ENCODE measurements at places on chromosomes 12 and 14. TPM values are rescaled to one million over a fixed set of nuclear protein-coding genes. Genes with fewer than 3 reads are reported as not detected.

The LYSET gene
- 14.3 TPM for total RNA-seq

The KCNC2 gene
- not detected for total RNA-seq

The HCAR1 gene
- total RNA-seq = not detected

The TPCN1 gene
- total RNA-seq = 43.0 TPM

The VWF gene
- not detected for total RNA-seq

The ESR2 gene
- total RNA-seq = 0.29 TPM

DNA sequence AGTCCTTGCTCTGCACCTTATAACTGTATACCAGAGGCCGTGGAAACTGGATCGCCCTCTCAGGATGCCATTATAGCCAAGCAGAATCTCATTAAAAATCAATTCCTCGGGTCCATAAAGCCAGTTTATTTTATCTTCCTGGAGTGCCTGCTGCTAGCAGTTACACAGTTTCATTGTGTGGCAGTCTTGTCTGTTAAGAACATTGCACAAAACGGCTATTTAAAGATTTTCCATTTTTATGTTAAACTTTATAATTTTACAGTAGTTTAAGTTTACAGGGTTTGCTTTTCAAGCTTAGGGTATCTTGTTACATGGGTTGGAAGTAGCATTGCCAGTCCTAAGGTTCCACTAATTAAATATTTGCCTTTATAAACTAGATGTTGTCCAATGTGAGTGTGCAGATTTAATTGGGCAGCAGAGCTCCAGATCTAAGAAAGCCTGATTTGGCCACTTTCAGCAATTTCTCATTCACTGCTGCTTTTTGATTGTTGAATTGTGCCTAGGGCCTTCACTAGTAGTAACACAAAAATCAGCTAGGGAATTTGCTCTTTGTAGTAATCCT lies 17.0 kb downstream of the TMEM30B start:
- DNase-seq = no peak
- peaks cover 34% of the 10 kb centered on the region for H3K27me3 ChIP-seq
- H3K36me3 ChIP-seq = no peaks in the 10 kb centered on the region

GRCh38 chr14:35643513-35643912 lies 109.5 kb downstream of the INSM2 start:
- DNase-seq = no peak
- no peak overlapping the region for H3K27ac ChIP-seq
- H3K36me3 ChIP-seq = peaks cover 55% of the 10 kb centered on the region
- H3K4me3 ChIP-seq = no peak overlapping the region
- H3K27me3 ChIP-seq = no peaks in the 10 kb centered on the region

GRCh38 chr12:4564818-4565217 lies 2.8 kb downstream of the DYRK4 start:
- no peak for DNase-seq
- no peaks in the 10 kb centered on the region for H3K4me1 ChIP-seq
- no peaks in the 10 kb centered on the region for H3K27me3 ChIP-seq
- no peak overlapping the region for H3K27ac ChIP-seq

GRCh38 chr12:132448463-132448820 lies 41.5 kb upstream of the FBRSL1 start:
- H3K4me1 ChIP-seq = peaks cover 10% of the 10 kb centered on the region
- H3K27me3 ChIP-seq = peaks cover 35% of the 10 kb centered on the region
- no peak overlapping the region for H3K4me3 ChIP-seq
- no peak for DNase-seq

- no peaks in the 10 kb centered on the region for H3K4me1 ChIP-seq
- no peak overlapping the region for H3K27ac ChIP-seq
- no peak overlapping the region for H3K4me3 ChIP-seq
- H3K36me3 ChIP-seq = no peaks in the 10 kb centered on the region
- no peak for DNase-seq
- H3K27me3 ChIP-seq = no peaks in the 10 kb centered on the region
Measured at GRCh38 chr12:87612996-87613395, 416.2 kb downstream of the C12orf50 start.

- peaks cover 13% of the 10 kb centered on the region for H3K4me1 ChIP-seq
- no peaks in the 10 kb centered on the region for H3K27me3 ChIP-seq
- DNase-seq = peak; percentile 45
- H3K36me3 ChIP-seq = no peaks in the 10 kb centered on the region
- no peak overlapping the region for H3K4me3 ChIP-seq
Measured at GRCh38 chr12:116257215-116257614, 20.3 kb downstream of the MED13L start.

DNA sequence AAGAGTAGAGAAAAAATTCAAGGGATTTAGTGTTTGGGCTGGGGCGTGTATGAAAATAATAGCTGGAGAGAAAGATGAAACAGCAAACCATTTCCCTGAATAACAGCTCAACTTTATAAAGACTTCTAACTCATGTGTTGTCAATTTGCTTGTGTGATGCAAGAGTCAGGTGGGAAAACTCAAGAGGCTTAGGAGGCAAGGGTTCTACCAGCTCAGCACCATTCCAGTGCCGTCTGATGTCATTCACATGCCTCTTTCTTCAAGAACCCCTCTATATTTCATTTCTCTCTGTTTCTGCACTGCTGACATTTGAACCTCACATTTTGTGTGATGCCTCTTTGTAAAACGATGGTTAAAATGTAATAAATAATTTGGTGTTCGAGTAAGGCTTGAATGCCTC lies 192.2 kb downstream of the PRKD1 start:
- H3K36me3 ChIP-seq = peaks cover 6% of the 10 kb centered on the region
- no peaks in the 10 kb centered on the region for H3K27me3 ChIP-seq
- H3K4me3 ChIP-seq = no peak overlapping the region

DNA sequence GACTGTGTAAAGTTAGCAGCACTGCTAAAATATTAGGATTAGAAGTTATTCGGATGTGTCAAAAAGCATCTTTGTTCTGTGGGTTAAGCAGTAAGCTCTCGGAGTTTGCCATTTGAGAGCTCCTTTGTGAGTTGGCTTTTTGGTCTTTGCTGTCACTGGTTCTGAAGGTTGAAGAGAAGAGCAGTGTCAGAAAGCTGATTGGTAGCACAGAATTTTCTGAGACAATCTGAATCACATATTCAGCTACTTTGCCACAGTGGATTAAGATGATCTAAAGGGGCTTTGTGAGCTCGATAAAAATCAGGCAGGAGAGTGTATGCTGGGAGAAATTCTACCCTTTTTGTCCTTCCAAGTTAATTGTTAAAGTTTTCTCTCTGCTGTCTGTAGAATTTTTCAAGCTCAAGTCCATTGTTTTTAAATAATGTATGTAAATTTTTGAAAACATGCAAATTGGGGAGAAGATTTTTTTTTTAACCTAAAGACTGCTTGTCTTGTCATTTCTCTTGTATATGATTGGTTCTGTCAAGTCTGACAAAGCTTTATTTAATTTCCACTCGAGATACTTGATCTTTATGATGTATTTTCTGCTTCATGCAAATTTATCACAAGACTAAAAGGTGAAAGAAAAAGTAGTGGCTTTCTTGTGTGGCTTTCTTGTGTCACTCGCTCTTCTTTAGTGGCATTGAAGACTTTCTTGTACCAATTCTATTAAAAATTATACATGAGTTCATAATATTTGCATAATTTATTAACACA lies 307.3 kb downstream of the EGLN3 start:
- H3K4me3 ChIP-seq = no peak overlapping the region
- DNase-seq = no peak
- peaks cover 27% of the 10 kb centered on the region for H3K4me1 ChIP-seq

GRCh38 chr12:9449181-9449580 lies 158.5 kb downstream of the KLRB1 start:
- DNase-seq = no peak
- peaks cover 9% of the 10 kb centered on the region for H3K4me1 ChIP-seq
- H3K27me3 ChIP-seq = no peaks in the 10 kb centered on the region
- H3K27ac ChIP-seq = peak overlapping the region; percentile 88

GRCh38 chr12:60266381-60266852 lies 670.6 kb downstream of the SLC16A7 start:
- H3K36me3 ChIP-seq = peaks cover 6% of the 10 kb centered on the region
- H3K27me3 ChIP-seq = no peaks in the 10 kb centered on the region
- peak; percentile 69 for DNase-seq
- H3K4me3 ChIP-seq = no peak overlapping the region

- no peak for DNase-seq
- no peak overlapping the region for H3K27ac ChIP-seq
- H3K4me1 ChIP-seq = no peaks in the 10 kb centered on the region
- H3K36me3 ChIP-seq = peaks cover 63% of the 10 kb centered on the region
- no peak overlapping the region for H3K4me3 ChIP-seq
- no peaks in the 10 kb centered on the region for H3K27me3 ChIP-seq
Measured at GRCh38 chr14:90296641-90297040, 35.1 kb downstream of the NRDE2 start.

- DNase-seq = no peak
- no peaks in the 10 kb centered on the region for H3K36me3 ChIP-seq
- H3K4me1 ChIP-seq = no peaks in the 10 kb centered on the region
- no peak overlapping the region for H3K27ac ChIP-seq
- H3K27me3 ChIP-seq = peaks cover 10% of the 10 kb centered on the region
Measured at GRCh38 chr14:104202259-104203070, 64.1 kb downstream of the KIF26A start.

GRCh38 chr14:74853581-74853980 lies 22.4 kb downstream of the PROX2 start:
- peaks cover 5% of the 10 kb centered on the region for H3K4me1 ChIP-seq
- no peaks in the 10 kb centered on the region for H3K27me3 ChIP-seq
- no peak for DNase-seq
- H3K36me3 ChIP-seq = peaks cover 6% of the 10 kb centered on the region

DNA sequence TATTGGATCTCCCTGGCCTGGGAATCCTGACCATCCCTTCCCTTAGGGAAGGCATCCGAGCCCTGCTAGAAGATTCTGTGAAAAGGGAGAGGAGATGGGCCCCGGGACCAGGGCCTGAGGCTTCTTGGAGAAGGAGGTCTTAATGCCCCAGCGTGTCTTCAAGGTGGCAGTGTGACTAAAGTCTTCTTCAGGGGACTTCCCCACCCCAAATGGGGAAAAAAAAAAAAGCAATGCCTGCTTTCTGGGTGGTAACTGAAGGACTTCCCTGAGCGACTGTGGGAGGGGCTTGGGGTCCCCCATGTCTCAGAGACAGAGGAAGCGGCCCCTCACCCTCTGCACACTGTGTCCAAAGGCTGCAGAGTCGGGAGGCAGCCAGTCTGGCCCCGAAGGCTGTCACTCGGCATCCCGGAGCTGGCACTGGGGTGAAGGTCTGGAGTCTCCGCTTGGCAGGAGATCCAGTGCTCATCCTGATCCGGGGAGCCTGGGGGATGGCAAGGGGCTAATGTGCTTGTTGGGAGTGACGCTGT lies 7.8 kb upstream of the PGF start:
- peaks cover 18% of the 10 kb centered on the region for H3K4me1 ChIP-seq
- peaks cover 7% of the 10 kb centered on the region for H3K36me3 ChIP-seq
- H3K4me3 ChIP-seq = no peak overlapping the region
- no peaks in the 10 kb centered on the region for H3K27me3 ChIP-seq
- no peak for DNase-seq

- H3K36me3 ChIP-seq = no peaks in the 10 kb centered on the region
- H3K27me3 ChIP-seq = no peaks in the 10 kb centered on the region
- no peak overlapping the region for H3K27ac ChIP-seq
- DNase-seq = peak; percentile 17
Measured at GRCh38 chr12:82942991-82943401, 256.3 kb downstream of the TMTC2 start.

- H3K27me3 ChIP-seq = no peaks in the 10 kb centered on the region
- peak within 1 kb of the TSS; percentile 80 for H3K4me3 ChIP-seq
- H3K4me1 ChIP-seq = no peaks in the 10 kb centered on the region
- peak within 1 kb of the TSS; percentile 83 for H3K27ac ChIP-seq
- peak; percentile 49 for DNase-seq
- peaks cover 11% of the 10 kb centered on the region for H3K36me3 ChIP-seq
Measured at GRCh38 chr12:95790033-95790916, at the start of gene NTN4. Gene NTN4 (minus strand): TSS chr12:95790764. CDS start chr12:95790309, 455 bp downstream.

DNA sequence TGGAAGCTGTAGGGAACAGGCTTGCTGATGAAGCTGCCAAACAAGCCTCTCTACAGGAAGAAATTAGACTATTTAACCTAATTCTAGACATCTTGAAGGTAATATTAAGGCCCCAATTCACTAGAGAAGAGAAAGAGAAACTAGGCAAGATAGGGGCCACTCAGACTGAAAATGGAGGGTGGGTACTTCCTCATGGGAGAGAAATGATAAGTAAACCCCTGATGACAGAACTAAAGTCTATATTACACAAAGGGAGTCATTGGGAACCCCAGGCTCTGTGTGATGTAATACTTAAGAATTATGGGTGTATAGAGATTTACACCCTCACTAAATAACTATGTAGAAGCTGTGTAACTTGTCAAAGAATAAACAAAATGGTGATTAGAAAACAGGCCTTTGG lies 64.3 kb downstream of the APOBEC1 start:
- peaks cover 12% of the 10 kb centered on the region for H3K27me3 ChIP-seq
- no peaks in the 10 kb centered on the region for H3K36me3 ChIP-seq
- H3K4me1 ChIP-seq = peaks cover 5% of the 10 kb centered on the region
- no peak overlapping the region for H3K4me3 ChIP-seq

GRCh38 chr14:29227631-29228030 lies 461.0 kb downstream of the FOXG1 start:
- H3K27me3 ChIP-seq = peaks cover 93% of the 10 kb centered on the region
- no peak overlapping the region for H3K27ac ChIP-seq
- H3K4me1 ChIP-seq = no peaks in the 10 kb centered on the region
- DNase-seq = no peak

- peaks cover 27% of the 10 kb centered on the region for H3K4me1 ChIP-seq
- no peaks in the 10 kb centered on the region for H3K27me3 ChIP-seq
- H3K36me3 ChIP-seq = no peaks in the 10 kb centered on the region
Measured at GRCh38 chr12:88310069-88310468, 168.0 kb downstream of the TMTC3 start.

DNA sequence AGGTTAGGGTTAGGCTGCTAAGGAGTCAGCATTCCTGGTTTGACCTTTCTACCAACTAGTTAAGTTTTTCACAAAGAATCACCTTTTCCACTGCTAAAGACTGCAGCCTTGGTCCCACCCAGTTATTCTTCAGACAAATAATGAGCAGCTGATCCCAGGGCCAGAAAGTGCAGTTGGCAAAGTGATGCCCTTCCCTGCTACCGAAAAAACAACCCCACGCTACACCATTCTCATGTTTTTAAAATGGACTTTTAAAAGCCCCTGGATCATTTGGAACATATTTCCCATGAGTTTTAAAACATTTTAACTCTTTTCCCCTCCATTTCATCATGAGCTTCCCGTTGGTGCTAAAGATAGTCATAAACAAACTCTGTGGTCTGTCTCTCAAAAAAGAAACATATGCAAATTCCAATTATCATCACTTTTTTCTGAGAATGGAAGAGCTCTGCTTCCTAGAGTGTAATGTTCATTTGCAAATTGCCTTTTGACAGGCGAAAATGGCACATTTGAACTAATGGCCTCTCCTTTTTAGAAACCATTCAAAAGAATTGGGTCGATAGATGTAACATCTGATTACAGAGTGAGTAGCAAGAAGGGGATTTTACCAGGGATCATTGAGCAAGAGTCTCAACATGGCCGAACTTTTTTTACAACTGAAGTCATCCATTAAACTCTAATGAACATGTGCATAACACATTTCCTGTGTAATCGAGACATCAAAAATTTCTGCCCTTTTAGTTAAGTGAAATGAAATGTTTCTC lies 129.3 kb upstream of the RAP1B start:
- peaks cover 11% of the 10 kb centered on the region for H3K4me1 ChIP-seq
- H3K36me3 ChIP-seq = no peaks in the 10 kb centered on the region
- no peak overlapping the region for H3K27ac ChIP-seq
- DNase-seq = no peak
- H3K4me3 ChIP-seq = no peak overlapping the region
